Caco-2 (cell line): ENCODE measurements at places on chromosomes 11 and 22.

GRCh38 chr11:62892077-62892922 is 11.6 kb downstream of the SLC3A2 start:
- no peak for DNase-seq

GRCh38 chr11:12673601-12673923 is 659 bp upstream of the TEAD1 start:
- DNase-seq, result no peak

DNA sequence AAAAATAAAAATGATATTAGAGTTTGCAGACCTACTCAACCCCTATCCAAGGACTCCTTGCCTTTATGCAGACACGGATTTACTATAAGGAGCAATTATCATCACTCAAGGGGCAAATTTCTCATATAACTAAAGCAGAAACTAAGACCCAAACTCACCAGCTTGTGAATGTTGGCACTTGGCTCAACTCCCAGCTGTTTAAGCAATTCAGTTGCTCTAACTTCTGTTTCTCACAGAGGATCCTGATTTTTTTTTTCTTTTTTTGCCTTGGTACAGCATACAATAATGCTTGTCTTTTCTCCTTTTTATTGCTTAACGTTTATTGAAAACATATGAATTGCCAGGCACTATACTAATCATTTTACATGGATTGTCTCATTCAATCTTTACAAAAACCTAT is 9.6 kb upstream of the CBLIF start:
- no peak for DNase-seq

DNA sequence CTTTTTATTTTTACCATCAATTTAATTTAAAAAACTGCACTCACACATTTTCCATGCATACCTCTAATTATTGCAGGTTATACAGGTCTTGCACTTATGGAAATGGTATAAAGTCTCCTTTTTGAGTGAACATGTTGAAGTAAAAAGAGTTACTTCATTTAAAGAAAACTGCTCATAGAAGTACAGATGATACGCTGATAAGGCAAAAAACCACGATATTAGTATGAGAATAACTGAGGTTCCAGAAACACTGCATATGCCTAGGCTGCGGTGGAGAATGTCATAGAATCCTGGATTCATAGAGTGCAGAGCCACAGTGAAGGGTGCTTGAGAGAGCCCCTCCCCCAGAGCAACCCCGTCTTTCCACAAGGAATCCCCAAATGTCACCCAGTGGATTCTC is 175.8 kb downstream of the BCR start:
- no peak for DNase-seq

DNA sequence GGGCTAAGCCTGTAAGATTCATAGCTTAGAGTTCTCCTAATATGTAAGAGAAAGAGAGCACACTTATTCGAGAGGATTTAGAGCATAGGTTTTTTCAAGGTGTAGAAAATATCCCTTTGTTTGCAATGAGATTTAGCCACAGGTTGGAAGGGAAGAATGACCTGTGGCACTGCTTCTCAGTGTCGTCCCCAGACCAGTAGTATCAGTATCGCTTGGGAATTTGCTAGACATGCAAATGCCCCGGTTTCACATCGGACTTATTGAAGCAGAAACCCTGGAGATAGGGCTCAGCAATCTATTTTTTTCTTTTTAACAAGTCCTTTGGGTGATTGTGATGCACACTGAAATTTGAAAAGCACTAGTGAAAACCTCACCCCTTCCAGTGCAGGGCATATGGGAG is 362.6 kb upstream of the C11orf87 start:
- DNase-seq, result peak; percentile 57

GRCh38 chr11:29161191-29161590 is 855.6 kb downstream of the KCNA4 start:
- DNase-seq, result no peak

DNA sequence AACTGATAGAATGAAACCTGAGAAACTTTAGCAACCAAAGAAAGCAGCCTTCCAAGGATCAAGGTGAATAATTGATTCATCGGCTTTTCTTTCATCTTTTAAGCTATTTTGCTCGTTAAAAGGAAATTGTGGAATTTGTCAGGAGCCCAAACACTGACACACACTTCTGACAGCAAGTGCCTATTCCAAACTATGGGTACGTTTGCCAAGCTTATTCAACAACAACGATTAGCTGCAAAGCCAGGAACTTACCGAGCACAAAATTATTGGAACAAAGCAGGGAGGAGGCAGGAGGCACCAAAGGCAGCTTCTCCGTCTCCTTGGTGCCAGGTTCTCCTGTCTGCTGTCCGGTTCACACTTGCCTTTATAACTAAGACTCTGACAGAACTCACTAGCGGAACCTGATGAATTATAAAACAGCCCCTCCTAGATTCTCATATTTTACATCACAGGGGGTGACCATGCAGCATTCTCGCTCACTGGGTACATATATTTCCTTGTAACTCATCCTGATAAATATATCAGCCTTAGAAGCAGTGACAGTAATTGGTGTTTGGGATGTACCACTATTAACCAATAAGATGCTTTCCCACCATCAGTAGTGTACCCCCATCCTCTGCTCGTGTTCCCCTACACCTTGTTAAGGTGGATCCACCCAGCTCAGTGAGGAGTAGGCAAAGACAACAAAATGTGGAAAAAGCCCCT is 395.9 kb upstream of the CCDC90B start:
- no peak for DNase-seq

DNA sequence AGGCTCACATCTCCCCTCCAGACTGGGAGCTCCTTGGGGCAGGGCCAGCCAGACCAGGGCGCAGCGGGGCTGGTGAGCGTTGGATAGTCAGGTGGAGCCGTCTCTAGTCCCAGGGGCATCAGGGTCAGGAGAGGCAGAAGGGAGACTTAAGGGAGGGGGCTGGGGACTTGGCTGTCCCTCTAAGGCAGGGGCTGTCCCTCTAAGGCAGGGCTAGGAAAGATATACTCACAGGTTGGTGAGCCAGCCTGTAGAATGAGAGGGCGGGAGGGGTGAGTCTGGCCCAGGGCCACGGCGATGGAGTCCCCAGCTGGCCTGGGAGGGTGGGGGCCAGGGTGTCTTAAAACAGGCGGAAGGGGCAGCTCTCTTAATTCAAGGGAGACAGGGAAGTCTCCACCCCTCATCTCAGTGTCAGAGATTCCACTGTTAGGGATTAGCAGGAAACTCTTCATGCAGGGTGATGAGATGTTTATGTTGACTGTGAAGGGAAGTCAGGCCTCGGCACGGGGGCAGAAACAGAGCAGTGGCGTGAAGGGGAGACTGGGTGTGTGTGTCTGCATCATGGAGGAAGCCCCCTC is 11.3 kb downstream of the P2RY2 start:
- DNase-seq, result no peak

GRCh38 chr22:28058036-28058435 is 139.0 kb upstream of the PITPNB start:
- DNase-seq, result no peak

DNA sequence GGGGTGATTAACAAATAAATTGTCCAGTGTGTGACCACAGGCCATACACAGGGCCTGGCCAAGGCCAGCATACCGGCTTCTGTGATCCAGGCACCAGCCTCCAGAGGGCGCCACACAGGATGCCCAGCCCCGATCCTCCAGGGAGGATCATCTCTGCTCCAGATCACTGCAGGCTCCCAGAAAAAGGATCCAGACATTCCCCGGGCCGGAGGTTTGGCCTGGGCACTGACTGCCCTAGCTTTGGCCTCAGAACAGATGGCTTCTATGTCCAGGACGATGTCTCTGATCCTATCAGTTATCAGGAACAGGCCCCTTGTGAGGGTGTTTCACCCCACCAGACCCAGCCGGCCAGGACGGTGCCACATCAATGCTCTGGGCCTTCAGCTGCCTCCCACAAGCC is 74.5 kb upstream of the LMO1 start:
- no peak for DNase-seq

- DNase-seq, result no peak
These were observed 66.5 kb upstream of the LIN7C start for GRCh38 chr11:27573024-27573423.

DNA sequence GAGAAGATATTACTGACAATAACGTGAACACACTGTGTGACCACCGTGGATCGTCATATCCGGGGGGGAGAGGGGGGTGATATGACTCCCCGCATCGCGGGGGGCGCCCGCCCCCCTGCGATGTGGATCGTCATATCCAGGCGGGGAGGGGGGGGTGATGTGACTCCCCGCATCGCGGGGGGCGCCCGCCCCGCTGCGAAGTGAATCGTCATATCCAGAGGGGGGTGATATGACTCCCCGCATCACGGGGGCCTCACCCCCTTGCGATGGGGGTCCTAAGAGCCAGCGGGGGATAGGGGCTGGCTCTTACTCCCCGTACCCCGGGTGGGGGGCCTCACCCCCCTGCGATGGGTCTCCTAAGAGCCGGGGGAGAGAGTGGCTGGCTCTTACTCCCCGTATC is 19.9 kb downstream of the UNC93B1 start:
- no peak for DNase-seq

DNA sequence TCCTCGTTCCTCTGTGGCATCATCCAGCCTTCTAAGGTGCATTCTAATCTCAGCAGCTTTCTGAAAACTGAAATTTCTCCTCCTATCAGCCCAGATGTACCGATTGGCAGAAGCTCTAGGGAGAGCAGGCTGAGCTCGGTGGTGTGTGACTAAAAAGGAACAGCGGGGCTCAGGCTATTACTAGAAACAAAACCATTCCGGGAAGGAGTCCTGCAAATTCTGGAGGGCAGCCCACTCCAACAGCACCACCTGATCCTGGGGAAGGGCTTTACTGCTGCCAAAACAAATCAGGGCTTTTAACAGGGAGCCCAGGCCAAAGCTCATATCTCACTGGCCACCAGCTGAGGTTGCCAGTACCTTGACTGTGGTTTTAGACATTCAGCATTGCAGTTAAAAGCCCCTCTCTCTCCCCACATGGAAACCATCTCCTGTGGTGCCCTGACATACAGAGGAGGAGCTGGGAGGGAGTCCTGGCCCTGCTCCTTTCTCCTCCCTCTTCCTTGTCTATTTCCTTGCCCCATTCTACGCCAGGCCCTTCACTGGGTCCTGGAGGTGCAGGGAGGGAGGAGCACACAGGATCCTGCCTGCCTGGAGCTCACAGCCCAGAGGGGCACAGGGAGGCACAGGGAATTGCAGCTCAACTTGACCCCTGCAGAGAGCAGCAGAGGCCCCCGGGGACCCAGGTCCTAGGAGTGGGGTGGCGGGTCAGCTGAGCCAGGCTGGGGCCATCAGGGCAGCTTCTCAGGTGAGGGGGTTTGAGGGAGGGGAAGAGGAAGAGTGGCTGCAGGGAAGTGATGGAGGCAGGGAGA is 889 bp downstream of the PLAAT4 start:
- DNase-seq, result no peak

DNA sequence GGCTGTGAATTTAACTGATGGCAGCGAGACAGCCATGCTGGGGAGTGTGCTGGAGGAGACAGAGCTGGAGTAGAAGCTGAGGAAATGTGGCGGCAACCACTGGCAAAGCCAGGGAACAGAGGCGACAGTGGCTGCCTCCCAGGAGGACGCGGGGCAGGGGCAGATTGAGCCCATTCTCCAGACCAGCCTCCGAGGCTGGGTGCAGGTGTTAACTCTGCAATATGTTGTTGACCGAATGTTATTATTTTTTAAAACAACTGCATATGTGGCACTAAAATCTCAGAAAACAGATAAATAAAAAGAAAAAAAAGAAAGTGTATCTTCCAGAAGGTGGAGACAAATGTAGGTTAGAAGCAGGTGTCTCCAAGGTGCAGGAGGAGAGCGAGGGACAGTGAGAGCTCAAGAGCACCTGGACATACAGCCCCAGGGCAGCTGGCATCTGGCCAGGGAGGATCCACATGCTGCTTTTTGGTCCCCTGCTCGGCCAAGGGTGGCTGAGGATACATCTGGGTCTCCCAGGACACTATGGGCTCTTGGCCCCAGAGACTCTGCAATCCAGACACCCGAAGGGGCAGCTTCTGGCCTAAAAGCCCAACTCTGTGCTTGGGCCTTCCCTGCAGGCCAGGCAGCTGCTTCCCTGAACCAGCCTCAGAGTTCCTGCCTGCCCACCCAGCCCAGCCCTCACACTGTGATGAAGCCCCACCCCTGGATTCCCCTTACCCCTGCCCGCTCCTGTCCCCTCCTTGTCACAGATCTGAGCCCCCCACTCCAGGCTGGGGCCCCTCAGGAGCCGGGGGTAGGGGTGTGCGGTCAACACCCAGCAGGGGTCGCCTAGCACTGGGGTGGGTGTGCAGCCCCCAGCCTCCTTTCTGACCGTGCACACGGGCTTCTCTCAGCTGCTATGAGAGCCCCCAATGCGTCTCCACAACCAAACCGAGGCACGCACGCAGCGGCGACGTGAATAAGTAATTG is 12.9 kb downstream of the RTN4R start:
- no peak for DNase-seq

DNA sequence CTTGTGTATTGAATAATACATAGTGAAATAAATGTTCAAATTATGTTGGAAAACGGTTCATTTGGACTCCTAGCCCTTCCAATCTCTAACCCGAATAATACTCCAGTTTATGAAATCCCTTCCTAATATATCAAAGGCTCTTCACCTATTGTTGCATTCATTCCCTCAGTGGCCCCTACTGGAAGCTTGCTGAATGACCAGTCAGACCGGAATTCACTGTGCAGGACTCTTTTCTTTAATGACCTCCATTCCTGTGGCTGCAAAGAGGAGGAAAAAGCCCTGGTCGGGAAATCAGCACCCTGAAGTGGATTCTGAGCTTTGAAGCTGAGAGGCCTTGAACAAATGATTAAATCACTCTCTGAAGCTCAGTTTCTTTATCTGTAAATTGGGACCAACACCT is 19.1 kb upstream of the RCN1 start:
- peak; percentile 52 for DNase-seq

GRCh38 chr22:39428597-39429071 is 28.2 kb upstream of the MGAT3 start:
- peak; percentile 65 for DNase-seq

- no peak for DNase-seq
These were observed 117.3 kb downstream of the ETS1 start for GRCh38 chr11:128470081-128470480.

- no peak for DNase-seq
These were observed 42.5 kb downstream of the CD82 start for GRCh38 chr11:44607987-44608386.

- no peak for DNase-seq
These were observed 32.5 kb downstream of the PPP2R1B start for GRCh38 chr11:111733611-111734088.

DNA sequence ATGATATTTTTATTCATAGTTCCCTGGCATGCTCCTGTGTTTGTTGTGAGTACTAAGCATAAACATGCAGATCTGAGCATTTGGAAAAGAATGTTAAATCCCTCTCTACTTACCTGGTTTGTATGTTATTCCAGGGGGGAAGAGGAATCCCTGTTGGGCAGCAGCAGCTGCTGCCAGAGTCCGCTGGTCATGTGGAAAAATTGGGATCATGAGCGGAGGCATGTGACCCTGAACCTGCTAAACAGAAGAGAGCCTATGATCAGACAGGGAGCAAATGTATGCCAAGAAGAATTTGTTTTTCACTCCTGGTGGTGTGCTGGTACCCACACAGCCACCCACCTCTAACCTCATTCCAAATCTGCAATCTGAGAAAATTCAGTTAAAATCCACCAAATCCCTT is 244.7 kb downstream of the SOX6 start:
- no peak for DNase-seq
